Fibroblast of villous mesenchyme (primary cell): ENCODE measurements at places on chromosomes 16 and 17. TPM values are rescaled to one million over a fixed set of nuclear protein-coding genes. Genes with fewer than 3 reads are reported as not detected.

DNA sequence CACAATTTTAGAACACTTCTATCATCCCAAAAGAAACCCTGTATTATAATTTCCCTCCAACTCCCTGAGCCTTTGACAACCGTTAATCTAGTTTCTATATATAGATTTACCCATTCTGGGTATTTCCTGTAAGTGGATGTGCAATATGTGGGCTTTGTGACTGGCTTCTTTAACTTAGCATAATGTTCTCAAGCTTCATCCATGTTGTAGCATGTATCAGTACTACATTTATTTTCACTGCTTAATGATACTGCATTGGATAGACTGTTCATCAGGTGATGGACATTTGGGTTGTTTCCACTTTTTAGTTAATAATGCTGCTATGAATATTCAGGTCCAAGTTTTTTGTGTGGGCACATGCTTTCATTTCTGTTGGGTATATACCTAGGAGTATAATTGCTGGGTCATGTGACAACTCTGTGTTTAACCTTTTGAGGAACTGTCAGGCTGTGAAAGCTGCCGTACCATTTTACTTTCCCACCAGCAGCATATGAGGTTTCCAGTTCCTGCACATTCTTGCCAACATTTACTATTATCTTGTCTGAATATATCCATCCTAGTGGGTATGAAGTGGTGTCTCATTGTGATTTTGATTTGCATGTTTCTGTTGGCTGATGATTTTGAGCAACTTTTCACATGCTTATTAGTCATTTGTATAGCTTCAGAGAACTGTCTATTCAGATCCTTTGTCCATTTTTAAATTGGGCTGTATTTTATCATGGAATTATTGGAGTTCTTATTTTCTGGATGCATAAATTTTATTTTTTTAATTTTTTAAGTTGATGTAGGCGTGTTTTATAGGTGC lies 16.4 kb downstream of the REXO5 start:
- no peak for DNase-seq

CACNG3 gene
- not detected in 2 replicates for total RNA-seq

DNA sequence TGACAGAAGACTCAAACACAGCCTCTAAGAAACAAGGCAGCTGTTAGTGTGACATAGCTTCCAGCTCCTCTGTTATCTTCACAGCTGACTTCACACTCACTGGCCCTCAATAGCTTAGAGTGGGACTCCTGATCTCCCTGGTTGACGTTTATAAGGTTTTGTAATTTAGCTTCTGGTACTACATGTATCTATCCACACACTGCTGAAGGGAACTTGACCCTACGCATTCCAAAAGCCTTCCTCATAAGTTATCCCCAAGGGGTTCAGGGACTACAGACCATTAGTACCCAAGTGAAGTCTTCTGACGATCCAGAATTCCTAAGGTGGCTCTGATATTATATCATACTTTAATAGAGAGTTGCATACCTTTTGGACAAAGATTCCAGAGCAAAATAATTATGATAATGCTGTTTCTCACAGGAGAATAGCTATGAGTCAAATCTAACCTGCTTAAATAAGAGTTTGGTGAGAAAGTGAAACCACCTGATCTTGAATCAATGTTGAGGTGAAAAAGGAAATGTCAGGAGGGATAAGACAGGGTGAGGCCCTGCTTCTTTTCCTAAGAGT lies 14.5 kb downstream of the ACACA start:
- peak; percentile 91 for DNase-seq

- DNase-seq, result no peak
Observed at GRCh38 chr17:78414178-78415162, 36.0 kb downstream of the PGS1 start.

IL34 gene
- 1.3 and 1.7 TPM in 2 replicates for total RNA-seq

GRCh38 chr16:27405546-27406451 lies 3.8 kb downstream of the IL21R start:
- DNase-seq, result no peak

DNA sequence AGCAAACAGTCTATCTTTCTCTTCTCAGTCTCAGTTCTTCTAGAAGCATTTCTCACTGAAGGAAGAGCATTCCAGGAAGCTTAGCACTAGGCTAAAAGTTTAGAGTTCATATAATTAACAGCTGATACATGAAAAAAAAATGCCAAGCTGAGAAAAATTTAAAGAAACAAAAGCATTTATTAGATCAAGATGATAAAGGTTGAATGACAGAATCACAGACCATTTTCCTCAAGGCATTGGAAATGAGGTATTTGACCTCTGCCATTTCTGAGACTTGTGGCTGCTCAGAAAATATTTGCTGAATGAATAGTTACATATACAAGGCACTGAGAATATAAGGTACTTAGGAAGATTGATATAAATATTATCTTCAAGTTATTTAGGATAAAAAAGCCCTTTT lies 901.6 kb upstream of the GOT2 start:
- DNase-seq, result no peak
